ENCODE measurements at places on chromosomes 3 and 15. TPM values are rescaled to one million over a fixed set of nuclear protein-coding genes. Genes with fewer than 3 reads are reported as not detected.
A peak's percentile ranks its signal among the peaks of the same experiment; 100 is the strongest.

DNA sequence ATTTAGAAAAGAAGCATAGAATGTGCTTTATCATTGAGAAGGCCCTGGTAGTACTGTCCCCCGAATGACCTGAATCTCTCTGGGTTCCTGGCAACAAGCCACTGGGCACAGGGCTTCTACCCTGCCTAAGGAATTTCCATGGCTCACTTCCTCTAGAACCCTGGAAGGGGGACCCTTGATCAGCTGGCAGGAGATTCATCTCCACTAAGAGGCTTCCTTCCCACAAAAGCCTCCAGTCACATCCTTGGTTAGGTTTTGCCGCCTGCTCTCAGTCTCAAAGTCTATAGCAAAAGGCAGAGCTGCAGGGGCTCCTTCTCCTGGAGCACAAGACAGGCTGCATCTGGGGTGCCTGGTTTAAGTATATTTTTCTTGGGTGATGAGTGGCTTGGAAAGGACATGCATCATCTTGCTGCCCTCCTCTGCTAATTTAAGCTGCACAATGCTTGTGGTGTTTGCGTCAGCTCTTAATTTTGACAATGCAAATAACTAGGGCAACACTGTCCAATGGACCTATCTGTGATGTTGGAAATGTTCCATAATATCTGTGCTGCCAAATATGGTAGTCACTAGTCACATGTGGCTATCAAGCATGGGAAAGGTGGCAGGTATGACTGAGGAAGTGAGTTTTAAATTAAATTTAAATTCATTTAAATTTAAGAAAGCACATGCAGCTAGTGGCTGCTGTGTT is 33.4 kb upstream of the RARRES1 start:
- DNase-seq, result no peak

MUC20 gene
- total RNA-seq, result 0.17 TPM

- DNase-seq, result no peak
Observed at GRCh38 chr3:76941376-76941775, 98.5 kb upstream of the ROBO2 start.

DNA sequence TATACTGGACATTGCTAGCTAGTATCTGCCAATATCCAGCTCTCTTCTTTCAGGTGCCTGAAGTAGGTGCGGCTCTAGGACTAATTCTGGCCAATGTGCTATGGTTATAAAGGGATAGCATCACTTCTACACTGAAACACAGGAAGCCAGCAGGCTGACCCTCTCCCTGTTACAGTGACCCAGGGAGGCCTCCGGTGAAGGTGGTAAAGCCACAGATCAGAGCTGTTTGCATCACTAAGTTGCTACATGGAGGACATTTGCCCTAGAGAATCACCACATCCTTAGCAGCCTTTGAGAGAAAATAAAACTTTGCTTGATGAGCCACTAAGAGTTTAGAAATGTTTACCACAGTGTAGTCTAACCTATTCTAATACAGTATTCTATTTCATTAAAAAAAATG is 161.4 kb downstream of the CHST2 start:
- DNase-seq, result no peak

DNA sequence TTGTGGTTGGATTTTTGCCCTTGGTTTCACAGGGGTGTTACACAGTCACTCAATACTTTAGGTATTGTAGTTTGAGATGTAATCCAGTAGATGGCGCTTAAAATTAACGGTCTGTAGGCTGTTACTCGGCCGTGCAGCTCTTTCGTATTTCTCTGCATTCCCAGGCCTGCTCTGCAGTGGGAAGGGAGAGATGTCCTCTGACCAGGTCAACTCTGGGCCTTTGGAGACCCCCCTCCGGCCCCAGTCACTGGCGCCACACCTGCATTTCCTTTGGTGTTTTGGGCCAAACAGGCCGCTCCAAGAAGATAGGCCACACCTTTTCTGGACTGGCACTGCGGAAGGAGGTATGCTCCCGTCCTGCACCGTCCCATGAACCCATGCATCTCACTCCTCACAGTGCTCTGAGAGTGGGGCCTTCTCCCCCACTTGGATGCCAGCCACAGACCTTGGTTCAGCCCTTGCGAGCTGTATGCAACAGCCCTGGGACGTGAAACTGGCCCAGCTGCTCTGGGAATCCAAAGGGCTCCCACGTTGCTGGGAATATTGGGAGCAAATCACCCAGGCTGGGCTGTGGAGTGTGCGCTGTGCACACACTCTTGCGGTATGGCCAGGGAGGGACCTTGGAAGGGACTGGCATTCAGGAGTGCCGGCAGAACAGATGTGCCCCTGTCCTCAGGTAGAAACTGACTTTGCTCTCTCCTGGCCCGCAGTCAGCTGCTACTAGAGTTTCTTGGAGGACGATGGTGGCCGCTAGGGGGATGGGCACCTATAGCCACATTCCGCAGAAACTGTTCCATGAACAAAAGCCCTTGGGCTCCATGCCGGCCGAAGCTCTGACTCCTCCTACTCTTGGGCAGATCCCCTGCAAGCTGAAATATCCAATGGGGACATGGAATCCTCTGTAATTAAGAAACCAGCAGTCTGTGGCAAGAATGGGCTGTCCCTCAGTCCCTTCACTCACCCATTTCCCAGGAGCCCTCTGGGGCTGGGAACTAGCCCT is 410.5 kb upstream of the CADM2 start:
- peak; percentile 86 for DNase-seq

DNA sequence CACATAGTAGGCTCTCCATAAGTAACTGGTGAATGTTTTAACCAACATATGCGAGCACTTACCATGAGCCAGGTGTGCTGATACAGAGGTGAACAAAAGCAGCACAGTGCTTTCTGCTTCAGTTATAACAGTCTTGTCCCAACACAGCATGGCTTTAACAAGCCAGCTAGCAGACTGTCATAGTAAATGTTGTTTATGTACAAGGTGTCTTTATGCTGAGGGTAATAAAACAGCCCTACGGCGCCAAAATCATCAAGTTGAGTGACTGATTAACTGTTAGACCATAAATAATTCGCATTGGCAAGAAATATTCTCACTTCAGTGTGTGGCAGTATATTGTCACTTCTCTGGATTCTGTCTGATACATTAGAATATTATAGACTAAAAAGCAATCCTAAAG is 646.0 kb upstream of the CFAP20DC start:
- DNase-seq, result no peak

DNA sequence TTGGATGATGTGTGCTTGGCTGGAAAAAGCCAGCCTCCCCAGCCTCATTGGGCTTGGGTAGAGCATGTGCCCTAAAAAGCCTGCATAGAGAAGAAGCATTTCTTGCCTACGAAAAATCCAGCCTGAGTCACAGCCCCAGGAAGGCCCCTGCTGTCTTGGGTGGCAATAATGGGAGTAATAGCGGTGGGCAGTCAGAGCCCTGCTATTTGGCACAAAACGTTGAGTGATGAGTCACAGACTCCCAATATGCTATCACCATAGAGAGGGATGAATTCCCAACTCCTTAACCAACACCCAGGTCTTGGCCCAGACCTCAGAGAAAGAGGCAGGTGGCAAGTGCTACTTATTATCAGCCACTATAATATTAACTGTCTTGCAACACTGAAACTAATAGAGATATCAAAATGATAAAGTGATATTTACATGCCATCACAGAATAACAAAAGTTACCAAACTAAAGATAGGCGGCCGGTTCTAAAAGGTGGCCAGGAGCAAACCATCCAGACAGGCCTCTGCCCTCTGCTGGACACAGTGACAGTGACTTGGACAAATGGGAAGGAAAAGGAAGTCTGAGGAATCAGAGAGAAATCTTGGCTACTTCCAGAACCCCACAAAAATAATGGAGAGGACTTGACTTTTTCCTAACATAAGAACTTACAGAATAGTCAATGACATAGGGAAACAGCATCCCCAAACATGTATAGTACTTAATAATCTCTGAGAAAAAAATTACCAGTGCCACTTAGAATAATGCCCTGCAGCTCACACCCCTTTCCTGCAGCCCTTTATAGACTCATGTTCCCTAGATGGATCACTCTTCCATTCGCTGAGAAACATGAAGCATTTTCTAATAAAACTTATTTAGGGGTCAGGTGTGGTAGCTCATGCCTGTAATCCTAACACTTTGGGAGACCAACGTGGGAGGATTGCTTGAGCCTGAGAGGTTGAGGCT is 51.9 kb upstream of the MUC13 start:
- DNase-seq, result peak; percentile 68

GRIP2 gene
- 0.68 TPM for total RNA-seq

DNA sequence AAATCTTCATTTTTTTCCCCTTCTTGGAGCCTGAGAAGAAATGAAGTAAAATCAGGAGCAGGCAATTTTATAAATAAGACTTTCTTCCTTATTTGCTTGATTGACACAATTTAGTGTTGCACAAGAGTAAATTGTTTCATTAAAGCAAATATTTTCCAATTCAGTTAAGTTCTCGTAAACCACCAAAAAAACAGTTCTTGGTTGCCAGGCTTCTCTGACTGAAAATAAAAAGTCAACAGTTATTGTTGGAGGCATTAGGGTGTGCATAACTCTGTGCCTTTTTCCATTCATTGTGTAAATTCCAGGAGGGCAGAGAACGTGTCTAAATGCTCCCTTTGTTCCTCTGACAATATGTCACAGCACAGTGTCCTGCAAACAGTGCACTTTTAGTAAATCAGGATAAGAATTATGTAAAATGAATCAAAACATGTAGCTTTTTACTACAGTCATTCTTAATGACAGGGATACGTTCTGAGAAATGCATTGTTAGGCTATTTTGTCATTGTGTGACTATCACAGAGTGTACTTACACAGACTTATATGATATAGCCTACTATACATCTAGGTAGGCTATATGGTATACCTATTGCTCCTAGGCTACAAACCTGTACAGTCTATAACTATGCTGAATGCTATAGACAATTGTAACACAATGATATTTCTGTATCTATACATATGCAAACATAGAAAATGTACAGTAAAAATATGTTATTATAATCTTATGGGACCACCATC is at the start of gene CP:
Gene CP (minus strand): TSS at position 47 of the 735 bp plus-strand sequence. CDS start 37 bp downstream, at position 10.
- peak; percentile 68 for DNase-seq

SLC51B gene
- total RNA-seq, result not detected

- no peak for DNase-seq
Observed at GRCh38 chr3:127072971-127073783, 90.3 kb downstream of the PLXNA1 start.

GRCh38 chr15:68203486-68203885 is 1.6 kb downstream of the CALML4 start:
- DNase-seq, result no peak

RARB gene
- 25.6 TPM for total RNA-seq

DNA sequence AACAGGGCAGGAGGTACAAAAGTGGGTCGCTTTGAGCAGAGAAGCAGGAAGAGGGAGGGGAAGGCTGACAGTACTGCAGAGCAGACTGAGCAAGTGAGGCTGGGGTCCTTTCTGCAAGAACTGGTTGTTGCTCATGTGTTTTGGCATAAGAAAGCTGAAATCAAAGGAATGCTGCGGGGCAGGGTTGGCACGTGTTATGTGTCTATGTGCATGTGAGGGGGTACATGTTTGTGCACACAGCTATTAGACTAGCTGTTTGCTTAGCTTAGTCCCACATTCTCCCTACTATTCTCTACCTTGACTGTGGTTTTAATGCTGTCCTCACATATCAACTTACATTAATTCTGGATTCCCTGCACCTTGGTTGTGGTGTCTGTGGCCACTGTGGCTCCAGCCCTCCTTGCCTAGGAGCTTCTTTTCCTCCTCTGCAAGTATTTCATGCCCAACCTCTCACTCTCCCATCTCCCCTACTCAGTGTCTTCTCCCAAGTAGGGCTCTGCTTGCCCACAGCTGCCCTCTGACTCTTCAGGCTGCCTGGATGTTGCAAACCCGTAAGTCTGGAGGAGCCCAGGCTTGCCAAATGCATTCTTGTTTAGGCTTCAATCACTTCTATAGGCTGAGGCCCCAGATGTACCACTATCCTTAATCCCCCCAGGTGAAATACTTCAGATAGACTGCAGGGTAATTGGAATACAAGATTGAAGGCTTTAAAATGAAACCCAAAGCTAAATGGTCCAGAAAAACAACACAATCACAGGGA is 4.8 kb downstream of the TAGLN3 start:
- no peak for DNase-seq

DNA sequence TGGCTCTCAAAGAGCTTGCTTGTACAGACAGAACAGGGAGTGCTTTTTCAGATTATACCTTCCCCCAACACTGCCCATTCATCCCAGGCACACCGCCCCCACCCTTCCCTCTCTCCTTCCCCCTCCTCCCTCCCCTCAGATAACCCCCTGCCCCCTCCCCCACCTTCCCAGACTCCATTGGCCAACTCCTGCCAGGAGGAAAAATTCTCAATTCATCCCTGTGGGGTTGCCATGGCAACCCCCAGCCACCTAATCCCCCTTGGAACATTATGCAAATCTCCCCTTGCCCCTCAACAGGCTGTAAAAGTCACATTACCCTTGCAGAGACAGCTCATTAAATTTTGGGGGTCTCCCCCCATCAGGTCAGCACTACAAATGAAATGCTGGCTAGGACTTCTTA is 14.3 kb downstream of the TLE3 start:
- no peak for DNase-seq

DNA sequence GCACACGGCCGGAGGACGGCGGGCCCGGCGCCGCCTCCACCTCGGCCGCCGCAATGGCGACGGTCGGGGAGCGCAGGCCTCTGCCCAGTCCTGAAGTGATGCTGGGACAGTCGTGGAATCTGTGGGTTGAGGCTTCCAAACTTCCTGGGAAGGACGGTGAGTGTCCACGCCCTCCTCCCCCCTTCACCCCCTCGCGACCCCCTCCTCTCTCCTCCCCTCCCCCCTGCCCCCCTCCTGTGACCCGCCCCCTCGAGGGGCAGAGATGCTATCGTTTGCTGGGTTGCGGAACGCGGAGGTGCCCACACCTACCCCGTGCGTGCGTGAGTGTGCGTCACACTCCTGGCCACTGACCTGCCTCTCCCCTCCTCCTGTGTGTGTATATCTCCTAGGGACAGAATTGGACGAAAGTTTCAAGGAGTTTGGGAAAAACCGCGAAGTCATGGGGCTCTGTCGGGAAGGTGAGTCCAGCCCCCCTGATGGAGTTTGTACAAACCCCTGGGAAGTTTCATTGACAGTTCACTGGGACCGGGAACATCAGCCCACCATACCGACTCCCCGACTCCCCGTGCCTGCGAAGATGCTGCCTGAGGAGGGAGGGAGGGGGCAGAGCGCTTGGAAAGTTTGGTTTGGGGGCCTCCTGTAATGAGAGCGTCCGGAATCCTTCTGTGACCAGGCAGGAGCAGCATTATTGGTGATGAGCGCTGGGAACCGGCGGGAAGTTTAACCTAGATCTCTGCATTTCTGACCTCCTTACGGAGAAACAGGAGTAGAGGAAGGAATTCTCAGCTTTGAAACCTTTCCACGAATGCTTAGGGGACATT is 795 bp upstream of the SCAANT1 start:
- DNase-seq, result peak; percentile 61

- no peak for DNase-seq
Observed at GRCh38 chr3:1515882-1516281, 423.1 kb downstream of the CNTN6 start.

GRCh38 chr3:37902674-37903073 is 41.0 kb downstream of the CTDSPL start:
- no peak for DNase-seq

PLSCR2 gene
- total RNA-seq, result not detected

DNA sequence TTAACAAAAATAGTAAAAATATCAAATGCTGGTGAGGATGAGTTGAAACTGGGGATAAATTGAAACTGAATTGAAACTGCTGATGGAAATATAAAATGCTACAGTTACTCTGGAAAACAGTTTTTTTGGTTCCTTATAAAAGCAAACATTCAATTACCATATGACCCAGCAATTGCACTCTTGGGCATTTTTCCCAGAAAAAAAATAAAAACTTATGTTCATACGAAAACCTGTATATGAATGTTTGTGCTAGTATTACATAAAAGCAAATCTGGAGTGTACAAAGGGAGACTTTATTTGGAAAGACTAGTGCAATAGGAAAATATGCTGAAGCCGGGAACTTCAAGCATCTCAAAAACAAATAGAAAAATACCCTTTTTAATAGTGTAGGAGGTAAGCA is 857.9 kb upstream of the CADM2 start:
- DNase-seq, result no peak

CAPN3 gene
- total RNA-seq, result not detected
